ENCODE measurements at places on chromosomes 16 and 17. TPM values are rescaled to one million over a fixed set of nuclear protein-coding genes. Genes with fewer than 3 reads are reported as not detected.

The DHX58 gene
- polyA plus RNA-seq: 14.2 TPM

DNA sequence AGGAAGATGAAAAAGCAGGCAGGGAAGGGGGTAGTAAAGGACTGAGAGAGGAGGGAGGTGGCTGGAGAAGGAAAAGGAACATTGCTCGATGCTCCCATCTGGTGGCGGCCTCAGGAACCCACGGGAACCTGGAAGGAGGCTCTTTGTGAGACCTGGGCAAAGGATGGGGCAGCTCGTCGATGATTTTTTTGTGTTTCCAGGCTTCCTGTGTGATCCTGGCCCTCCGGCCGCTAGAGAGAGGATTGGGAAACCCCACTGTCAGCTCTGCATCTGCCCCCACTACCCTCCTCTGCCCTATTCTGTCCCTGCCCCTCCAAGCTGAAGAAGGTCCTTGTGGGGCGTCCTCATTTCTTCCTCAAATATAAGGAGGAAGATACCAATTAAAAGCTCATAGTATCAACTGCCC, 6.6 kb downstream of the WFIKKN2 start:
- peak; percentile 68 for DNase-seq

DNA sequence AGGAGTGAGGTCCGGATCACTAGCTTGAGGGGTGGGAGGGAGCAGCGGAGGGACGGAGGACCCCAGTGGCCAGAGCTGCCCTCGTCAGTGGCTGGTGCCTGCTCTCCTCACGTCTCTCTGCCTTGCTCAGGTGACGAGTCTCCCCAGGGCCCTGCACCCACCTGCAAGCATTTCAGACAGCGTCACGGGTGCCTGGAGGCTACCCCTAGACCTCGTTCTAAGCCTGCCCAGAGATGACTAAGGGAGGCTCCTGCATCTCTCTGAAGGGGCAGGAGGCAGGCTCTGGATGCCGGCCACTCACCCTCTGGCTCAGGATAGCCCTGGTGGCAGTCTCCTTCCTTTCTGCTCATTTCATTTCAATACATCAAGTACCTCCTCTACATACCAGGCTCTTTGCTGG, 68.8 kb downstream of the MRC2 start:
- DNase-seq: no peak

- no peak for DNase-seq
Measured at GRCh38 chr16:56824331-56824730, 40.7 kb upstream of the SLC12A3 start.

Data from right lung (tissue), 10 donors.